ENCODE measurements at places on chromosomes 7 and 10. TPM values are rescaled to one million over a fixed set of nuclear protein-coding genes. Genes with fewer than 3 reads are reported as not detected.

The GPR37 gene
- total RNA-seq = not detected

The PVRIG gene
- 30.2 TPM for total RNA-seq

The CAV1 gene
- total RNA-seq = 0.74 TPM

The ADIRF gene
- not detected for total RNA-seq

The NPFFR1 gene
- total RNA-seq = not detected

DNA sequence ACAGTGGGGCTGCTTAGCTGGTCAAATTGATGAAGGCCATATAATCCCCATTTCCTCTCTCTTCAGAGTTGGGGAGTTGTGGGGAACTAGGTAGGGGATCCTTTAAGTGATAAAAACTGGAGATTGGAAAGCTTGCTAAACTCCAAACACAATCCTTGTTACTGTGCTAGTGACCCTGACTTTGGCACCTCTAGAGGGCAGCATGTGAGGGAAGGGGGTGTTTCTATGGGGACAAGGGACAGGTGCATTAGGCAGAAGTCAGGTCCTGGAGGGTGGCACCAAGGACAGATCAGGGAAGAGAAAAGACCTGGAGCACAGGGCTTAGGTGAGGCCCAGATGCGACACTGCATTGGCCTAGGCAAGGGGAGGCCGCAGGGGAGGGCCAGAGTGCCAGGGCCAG lies 66.9 kb downstream of the CDHR3 start:
- no peak for DNase-seq

GRCh38 chr7:140232957-140233917 lies 56.5 kb upstream of the KDM7A start:
- no peak for DNase-seq

GRCh38 chr7:192701-193480 lies 520 bp downstream of the FAM20C start:
- DNase-seq = no peak

GRCh38 chr7:127114742-127115265 lies 137.9 kb downstream of the GRM8 start:
- DNase-seq = peak; percentile 9

DNA sequence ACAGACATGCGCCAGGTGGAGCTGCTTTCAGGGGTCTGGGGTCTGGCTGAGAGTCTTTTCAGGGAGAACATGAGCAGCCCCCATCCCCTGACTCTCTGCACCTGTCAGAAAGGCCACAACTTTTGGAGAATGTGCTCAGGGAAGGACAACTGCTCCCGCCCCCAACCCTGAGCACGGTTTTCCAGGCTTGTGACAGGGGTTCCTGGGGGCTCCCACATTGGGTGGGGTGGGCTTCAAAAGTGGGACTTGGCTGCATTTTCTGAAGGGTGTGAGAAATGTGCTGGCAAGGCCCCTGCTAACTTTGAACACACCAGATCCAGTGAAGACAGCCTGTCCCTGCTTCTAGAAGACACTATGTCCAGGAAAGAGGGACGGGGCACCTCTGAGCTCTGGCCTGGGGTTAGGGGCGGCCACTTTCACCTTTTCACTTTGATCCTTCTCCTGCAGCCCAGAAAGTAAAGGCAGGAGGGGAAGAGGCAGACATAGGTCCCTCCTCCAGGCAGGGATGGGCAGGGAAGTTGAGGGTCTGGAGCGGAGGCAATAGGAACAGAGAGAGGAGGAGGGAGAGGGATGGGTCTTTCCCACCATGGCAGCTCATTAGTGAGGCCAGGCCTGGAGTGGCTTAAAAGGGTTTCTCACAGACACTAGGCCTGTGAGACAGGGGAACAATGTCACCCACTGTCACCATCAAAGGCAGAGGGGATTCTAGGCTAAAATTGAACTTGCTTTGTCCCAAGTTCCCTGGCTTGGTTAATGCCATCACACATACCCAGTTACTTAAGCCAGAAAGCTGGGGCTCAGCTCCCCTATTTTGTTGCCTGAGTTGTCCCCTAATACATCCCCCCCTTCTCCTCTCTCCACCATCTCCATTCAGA lies 1.5 kb downstream of the KCP start:
- DNase-seq = no peak

GRCh38 chr10:112159469-112159868 lies 24.1 kb downstream of the GPAM start:
- no peak for DNase-seq

DNA sequence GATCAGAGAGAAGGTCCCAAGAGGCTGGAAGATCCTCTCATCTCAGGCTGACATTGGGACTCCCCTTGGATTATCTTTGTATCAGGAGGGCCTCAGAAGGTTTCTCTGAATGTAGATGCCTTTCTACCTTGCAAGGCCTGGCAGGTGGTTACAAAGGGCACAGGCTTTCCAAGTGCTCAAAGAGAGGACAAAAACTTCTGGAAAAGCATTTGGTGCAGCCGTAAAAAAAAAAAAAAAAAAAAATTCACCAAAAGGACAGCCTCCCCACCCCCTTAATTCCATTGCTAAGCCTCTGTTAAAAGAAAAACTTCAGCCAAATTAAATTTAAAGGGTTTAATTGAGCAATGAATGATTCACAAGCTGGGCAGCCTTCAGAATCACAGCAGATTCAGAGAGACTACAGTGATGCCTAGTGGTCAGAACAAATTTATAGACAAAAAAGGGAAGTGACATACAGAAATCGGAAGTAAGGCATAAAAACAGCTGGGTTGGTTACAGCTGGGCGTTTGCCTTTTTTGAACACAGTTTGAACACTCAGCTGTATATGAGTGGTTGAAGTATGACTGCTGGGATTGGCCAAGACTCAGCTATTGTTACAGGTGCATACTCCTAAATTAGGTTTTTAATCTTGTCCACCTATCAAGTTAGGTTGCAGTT lies 42.5 kb upstream of the LRGUK start:
- no peak for DNase-seq

DNA sequence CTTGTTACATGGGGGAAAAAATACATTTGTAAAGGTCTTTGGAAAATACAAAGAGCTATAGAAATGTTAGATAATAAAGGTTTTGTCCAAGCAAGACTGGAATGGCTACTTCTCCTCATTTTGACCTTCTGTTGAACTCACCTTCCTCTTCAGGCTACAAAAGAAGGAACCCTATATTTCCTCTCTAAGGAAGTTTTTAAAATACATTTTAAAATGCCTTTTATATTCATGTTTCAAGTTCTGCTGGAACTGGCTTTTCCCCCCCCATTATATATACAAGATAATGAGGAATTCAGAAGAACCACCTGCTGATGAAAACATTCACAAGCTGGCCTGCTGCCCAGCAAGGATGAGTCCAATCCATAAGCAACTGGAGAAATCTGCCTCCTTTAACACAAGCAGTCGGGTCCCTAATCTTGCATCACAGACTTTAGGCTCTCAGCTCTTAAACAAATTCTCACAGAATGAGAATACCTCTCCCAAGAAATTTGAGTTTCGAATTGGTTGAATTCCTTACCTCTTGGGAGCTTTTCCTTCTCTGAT lies 44.6 kb downstream of the MTERF1 start:
- DNase-seq = no peak

DNA sequence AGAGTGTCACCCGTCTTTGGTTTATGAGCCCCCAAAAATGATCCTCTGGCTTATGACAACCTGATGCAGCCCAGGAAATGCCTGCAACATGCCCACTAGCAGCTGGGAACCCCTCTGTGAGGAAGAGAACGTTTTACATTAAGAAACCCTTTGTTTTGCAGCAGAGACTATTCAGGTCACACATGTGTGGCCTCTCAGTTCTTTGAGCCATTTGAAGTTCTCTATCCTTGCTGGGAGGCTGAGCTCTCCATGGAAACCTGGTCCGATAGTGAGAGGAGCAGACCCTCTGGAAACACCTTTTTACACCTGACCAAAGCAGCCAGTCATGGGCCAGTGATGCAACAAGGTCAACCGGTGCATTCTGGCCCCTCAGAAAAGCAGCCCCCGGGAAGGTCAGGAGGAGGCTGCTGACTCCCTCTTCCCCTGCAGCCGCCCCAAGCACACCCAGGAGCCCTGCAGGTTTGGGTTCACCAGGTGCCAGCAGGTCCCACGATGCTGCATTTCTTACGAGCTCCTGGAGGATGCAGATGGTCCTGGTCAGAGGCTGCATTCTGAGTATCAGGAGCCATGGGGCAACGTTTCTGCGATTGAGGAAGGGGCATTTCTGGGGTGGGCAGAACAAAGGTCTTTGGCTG lies 134.3 kb downstream of the ZMYND11 start:
- DNase-seq = no peak

GRCh38 chr7:42672339-42672999 lies 239.4 kb downstream of the C7orf25 start:
- no peak for DNase-seq

- no peak for DNase-seq
Observed at GRCh38 chr7:116929021-116929420, 24.3 kb upstream of the ST7 start.

GRCh38 chr10:63206997-63207811 lies 74.1 kb downstream of the NRBF2 start:
- no peak for DNase-seq

All from activated CD8-positive, alpha-beta T cell treated with anti-CD3 and anti-CD28 coated beads for 36 hours (primary cell).